ENCODE measurements at places on chromosomes 5 and 9.
A peak's percentile ranks its signal among the peaks of the same experiment; 100 is the strongest.

- DNase-seq: peak; percentile 94
Observed at GRCh38 chr5:181243564-181244343, at the start of gene RACK1. RACK1 (minus strand) TSS chr5:181243906; CDS start chr5:181243800, 106 bp downstream.

DNA sequence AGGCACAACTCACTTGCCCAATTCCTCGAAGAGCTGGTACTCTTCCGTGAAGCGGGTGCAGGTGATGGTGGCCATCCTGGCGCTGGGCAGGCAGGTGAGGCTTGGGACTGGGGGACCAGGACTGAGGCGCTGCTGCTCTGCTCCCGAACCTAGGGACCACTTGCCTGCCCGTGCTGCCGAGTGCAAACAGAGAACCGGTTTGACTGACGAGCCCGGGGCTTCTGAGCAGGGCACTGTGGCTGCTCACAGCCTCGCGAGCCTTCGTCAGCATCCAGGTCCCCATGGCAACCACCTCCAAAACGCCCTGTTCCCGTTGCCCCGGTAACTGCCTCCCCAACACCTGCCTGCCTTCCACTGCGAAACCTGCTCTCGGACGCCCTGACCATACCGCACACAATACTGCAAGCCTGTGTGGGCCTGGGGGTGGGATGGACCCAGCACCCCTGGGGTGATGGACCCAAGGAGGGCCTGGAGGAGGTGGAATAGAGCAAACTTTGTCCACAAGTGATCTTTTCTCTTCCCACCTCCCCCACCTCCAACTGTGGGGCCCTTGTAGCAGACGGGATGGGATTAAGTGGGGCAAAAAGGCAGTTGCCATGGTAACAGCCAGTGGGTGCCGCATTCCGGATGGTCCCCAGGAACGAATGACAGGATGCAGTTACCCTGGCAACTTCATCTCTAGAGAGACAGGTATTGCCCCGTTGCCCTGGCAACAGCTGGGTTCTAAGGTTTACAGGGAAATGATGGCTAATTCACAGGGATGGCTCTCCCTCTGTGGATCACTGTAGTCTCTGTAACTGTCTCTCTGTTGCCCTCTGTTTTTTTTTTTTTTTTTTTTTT is at the start of gene CAMK2A:
TSS of gene CAMK2A (minus strand) at position 223 of the 840 bp plus-strand sequence. CDS start at position 75, 148 bp downstream.
- DNase-seq: no peak

GRCh38 chr9:36092509-36093215 is 43.9 kb upstream of the GLIPR2 start:
- no peak for DNase-seq

DNA sequence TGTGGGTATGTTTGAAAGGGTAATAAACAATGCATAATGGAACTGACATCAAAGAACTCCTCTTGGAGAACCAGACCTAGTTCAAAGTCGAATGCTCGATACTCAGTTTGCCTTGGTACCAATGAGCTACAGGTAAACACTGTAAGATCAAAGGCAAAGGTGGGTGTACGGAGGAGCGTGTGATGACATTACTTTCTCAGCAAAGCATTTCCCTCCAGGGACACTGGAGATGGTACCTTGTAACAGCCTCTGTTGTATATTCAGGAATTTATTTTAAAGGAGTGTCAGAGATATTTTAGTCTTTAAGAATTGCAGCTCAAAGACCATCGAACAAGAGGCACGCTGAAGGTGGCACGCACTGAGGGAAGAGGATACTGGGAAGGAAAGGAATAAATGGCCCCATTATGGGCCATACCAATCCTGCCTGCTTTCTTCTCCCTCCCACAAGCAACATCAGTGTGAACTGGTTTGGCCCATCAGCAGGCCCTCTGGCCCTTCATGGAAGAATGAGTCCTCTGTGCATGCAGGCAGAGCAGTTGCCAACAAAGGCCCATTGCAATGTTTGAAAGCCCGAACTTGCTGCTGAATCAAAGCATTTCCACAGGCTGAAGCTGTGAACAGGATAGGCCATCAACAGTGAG is 410.2 kb downstream of the ACTL7B start:
- no peak for DNase-seq

DNA sequence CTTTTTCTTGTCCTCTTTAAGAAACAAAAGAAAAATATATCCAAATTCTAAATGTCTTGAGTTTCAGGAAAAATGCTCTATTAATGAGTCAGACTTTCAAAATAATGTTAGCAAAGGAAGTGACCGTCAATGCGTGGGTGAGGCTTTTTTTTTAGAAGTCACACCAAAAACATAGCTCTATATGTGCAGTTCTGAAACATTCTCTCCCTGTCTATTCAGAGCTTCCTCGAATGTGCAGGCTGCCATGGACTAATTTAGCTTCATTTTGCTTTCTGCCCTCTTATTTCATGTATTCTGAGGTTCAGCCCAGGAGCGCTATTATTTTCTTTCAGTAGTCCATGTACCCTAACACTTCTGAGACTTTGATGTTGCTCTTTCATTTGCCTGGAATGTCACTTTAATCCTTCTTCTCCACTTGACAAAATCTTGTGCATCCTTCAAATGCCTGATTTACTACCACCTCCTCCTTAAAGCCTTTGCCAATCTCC is 72.5 kb upstream of the RASA1 start:
- DNase-seq: peak; percentile 71

GRCh38 chr9:105393576-105394344 is 54.1 kb upstream of the FSD1L start:
- DNase-seq: no peak

GRCh38 chr5:138849439-138849838 is 25.7 kb downstream of the LRRTM2 start:
- DNase-seq: no peak

DNA sequence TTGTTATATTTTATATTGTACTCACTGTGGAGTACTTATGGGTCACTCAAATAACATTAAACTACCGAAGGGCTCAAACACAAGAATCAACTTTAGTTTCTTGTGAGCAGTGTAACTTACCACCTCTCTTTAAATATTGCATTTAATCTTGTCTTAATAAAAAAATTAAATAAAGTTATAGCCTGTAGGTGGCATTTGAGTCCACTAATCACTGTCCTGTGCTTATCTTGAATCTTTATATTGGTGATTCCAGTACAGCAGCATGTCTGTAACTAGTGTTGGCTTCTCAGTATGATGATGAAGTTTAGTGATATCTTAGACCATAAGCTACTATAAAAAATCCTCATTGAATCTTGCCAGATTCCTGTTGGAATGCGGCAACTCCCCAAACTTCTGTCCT is 313.8 kb downstream of the FAM170A start:
- peak; percentile 52 for DNase-seq

GRCh38 chr5:73295921-73296320 is 122.9 kb downstream of the TMEM174 start:
- DNase-seq: no peak

- DNase-seq: no peak
Observed at GRCh38 chr5:151258816-151259215, 5.8 kb downstream of the GM2A start.

DNA sequence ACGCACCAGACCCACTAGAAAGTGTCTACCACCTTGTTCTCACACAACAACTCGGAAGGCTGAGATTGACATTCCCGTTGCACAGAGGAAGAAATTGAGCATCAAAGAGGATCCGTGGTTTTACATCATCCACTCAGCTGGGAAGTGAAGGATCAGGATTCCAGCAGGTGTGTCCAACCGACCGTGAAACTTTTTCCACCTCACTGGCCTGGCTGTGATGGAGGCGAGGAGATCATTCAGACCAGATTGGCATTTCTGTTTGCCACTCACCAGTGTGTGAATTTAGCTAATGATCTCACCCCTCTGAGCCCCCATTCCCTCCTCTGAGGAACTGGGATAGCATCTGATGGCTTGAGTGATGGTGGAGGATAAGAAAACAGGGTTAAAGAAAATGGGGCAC is 46.7 kb upstream of the CPLX2 start:
- no peak for DNase-seq

DNA sequence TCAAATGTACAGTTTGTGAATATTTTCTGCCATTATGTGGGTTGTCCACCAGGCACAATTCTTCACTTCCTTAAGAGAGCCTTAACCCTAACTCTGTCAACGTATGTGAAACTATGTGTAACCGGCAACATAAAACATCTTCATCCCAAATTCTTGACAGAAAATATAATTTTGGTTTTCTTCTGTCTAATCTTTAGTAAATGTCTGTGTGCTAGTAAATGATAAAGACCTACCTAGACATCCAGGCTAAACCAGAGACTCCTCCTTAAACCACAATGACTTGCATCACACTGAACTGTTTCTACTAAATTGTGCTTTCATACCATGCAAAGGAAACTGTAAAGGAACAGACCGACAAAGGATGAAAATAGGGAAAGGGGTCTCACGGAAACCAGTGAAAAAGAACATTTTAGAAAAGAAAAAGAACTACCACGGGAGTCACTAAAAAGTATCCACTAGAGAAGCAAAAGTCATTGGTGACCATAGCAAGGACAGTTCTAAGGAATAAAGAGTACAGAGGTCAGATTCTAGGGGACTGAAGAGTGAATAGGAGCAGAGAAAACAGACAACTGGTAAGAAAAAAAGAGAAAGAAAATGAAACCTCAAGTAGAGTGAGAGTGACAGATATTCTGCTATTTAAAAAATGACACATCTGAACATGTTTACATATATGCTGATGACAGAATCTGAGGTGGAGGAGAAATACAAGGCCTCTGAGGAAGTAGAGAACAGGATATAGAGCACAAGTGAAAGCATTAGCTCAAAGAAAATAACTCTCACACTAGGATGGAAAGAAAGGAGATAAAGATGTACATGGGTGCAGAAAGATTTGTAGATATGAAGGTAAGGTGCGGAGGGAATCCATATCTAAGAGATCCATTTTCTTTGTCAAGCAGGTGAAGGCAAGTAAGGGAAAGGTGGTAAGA is 49.4 kb downstream of the FNIP1 start:
- DNase-seq: no peak

GRCh38 chr5:111930905-111931461 is 174.0 kb upstream of the NREP start:
- DNase-seq: peak; percentile 48

- no peak for DNase-seq
Observed at GRCh38 chr5:18461766-18462165, 827.5 kb downstream of the TAF11L14 start.

DNA sequence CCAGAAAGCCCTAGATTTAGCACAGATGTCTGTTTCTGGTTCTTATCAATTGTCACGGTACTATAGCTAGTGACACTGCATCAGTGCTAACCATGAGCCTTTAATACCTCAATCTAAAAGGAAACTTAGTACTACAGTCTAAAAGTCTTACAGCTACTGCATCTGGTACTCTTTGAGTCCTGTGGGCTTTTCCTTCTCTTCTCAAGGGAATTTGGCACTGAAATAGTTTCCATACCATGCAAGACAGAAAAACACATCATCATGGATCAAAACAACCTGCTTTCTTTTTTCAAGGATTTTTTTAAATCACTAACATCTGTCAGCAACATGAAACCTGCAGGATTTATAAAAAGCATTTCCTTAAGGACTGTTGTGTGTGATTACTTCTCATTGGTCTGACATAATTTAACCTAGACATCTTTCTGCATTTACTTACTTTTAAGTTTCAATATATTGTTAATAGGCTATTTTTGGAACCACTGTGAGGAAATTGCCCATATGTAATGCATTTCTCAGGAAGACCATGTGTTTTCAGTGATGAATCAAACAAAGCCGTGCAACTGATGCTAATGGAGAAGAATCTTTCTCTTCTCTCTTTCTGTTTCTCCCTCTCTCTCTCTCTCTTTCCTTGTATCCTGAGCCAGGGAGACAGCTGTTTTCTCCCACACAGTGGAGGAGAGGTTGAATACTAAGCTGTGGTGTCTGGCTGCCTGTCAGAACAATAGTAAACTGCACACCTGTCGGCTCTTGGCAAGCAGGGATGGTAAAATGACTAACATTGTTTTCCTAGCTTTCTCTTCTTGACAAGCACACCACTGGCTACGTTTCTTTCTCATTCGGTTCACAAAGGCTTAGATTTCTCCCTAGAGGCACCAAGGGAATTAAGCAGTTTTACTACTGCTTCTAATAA is 273.4 kb downstream of the CSNK1G3 start:
- DNase-seq: peak; percentile 83

- DNase-seq: no peak
Observed at GRCh38 chr5:133124891-133125290, 73.1 kb downstream of the HSPA4 start.

DNA sequence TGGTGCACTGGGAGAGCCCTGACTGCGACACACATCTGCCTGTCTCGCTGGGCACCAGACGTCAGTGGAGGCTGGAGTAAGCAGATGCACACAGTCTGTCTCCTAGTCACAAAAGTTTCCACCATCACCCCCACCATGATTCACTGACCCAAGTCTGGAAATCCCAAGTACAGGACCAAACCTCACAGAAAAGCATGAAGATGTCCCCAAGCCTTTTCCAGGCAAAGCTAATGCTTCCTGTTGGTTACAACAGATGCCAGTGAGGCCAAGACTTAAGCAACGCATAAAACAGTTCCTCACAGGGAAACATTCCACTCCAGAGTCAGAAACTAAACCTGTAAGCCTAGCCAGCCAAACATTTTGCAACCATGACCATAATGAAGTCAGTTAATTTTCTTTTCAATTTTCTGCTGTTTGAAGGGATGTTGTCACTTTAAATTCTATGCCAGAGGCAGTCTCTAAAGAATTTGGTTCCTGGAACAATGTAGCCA is 259.3 kb upstream of the SLC30A5 start:
- DNase-seq: peak; percentile 88

- peak; percentile 83 for DNase-seq
Observed at GRCh38 chr5:61817472-61818326, 485.6 kb downstream of the ZSWIM6 start.

GRCh38 chr5:155303120-155303519 is 289.6 kb downstream of the KIF4B start:
- DNase-seq: no peak

DNA sequence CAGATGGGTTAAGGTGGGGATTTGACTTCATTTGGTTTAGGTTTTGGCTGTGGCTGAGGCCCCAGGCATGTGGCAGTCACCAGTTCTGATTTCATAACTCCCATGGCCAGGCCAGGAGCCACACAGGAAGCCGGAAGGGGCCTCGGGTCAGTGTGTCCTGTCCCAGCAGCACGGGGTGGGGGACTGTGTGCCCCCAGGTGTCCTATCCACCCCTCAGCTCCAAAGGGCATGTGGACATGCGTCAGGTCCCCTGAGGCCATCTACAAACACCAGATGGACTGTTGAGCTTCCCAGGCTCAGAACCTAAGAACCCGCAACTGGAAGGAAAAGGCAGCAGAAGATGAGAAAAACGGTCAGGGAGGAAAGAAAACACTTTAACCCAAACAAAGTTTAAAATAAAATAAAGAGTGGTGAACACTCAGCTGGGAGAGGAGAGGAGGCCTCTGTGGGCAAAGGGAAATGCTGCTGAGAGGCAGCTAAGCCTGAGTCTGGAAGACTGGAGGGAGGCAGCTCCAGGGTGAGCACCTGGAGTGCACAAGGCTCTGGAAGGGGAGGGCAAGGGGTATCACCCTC is 260.8 kb downstream of the AUH start:
- no peak for DNase-seq

- no peak for DNase-seq
Observed at GRCh38 chr5:141716009-141716408, 34.0 kb upstream of the ARAP3 start.

GRCh38 chr5:150539206-150539605 is 31.3 kb downstream of the NDST1 start:
- DNase-seq: no peak

DNA sequence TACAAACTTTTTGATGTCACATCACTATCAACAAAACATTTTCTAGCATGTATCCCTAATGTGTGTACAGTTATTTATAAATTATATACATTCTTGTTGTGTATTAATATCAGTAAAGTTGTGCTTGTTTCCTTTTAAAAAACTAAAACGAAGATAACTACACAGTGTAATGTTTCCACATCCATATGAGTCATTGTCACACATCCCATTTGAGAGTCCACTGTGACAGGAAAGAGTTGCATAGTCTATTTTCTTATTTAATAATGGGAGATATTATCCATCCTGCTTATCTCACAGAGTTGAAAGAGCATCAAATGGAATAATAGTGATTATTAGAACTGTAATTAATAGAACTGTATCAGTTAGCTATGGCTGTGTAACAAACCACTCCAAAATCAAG is 434.0 kb upstream of the CLINT1 start:
- no peak for DNase-seq
